ENCODE measurements at places on chromosomes 12 and 14.

DNA sequence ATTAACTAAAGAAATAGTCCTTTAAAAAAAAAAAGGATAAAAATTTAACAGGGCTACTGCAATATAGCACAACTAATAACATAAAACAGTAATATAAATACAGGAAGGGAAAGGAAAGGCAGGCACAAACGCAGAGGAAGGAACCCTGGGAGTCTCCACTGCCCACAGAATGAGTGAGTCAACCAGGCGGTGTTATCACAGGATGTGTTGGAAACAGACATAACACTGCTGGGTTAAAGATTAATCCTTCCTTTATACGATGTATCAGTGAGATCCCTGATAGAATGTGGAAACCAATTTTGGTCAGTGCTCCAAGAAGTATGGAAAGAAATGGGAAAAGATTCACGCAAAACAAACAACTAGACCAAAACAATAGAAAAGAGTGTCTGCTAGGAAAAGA, 47.9 kb downstream of the FGD6 start:
- DNase-seq = no peak

DNA sequence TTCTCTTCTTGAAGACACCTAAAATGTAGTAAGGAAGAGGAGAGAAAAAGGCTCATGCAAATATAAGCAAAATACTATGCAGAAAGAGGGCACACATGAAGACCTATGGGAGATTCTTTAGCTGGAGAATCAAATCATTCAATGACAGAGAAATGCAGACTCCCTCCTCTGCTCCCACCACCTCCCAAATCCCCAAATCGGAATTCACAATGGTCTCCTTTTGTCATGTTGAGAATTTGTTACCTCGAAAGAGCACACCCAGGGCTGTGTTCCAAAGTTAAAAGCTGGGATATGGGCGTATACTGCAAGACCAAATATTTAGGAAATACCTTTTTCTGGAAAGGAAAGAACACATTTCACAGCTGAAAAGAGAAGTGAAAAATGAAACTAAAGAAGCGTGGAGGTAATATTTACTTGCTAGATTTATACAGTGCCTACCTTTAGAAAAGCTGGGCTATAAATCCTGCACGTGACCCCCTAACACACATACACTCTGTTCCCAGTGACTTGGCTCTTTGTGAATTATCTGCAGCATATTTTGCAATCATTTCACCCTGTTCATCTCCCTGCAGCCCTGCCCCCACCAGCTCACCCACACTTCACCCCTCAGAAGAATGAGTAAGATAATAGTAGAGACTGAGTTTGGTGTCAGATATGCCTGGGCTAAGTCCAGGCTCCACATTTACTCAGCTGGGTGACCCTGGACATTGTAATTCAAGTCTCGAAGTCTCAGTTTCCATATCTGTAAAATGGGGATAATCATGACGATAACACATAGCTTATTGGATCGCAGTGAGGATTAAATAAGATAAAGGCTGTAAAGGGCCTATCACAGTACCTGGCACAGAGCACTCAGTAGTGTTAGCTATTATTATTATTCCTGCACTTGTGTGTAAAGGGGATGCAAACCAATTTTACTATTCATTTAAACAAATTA, 2.9 kb upstream of the CACNA1C start:
- peak; percentile 5 for DNase-seq

DNA sequence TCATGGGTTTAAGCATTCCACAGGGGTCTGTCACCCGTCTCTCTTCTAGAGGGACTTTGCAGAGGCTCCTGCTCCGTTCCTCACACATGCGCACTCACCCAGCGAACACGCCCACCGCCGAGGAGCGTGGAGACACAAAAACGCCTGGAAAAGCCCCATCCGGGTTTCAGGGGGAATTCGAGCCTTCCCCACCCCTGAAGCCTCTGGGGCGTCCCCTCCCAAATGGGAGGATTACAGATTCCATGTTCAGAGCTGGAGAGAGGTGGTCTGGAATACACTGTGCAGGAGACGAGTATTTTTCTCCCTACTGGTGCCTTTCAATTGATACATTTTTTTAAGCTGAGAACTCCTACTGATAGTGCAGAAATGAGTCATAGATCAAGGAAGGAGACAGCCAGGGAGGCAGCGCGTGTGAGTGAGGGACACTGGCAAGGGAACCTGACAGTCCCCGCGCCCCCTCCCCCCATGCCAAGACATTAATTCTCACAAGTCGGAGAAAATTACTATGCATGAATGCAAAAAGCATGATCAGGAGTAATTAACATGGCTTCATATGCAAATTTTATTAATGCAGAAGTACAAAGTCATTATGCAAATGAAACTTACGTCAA, 36.9 kb downstream of the BCL11B start:
- DNase-seq = peak; percentile 40

- no peak for DNase-seq
These were observed 142.3 kb downstream of the RIMBP2 start for GRCh38 chr12:130573766-130574165.

- DNase-seq = no peak
These were observed 50.5 kb downstream of the PCNX1 start for GRCh38 chr14:70957710-70958109.

DNA sequence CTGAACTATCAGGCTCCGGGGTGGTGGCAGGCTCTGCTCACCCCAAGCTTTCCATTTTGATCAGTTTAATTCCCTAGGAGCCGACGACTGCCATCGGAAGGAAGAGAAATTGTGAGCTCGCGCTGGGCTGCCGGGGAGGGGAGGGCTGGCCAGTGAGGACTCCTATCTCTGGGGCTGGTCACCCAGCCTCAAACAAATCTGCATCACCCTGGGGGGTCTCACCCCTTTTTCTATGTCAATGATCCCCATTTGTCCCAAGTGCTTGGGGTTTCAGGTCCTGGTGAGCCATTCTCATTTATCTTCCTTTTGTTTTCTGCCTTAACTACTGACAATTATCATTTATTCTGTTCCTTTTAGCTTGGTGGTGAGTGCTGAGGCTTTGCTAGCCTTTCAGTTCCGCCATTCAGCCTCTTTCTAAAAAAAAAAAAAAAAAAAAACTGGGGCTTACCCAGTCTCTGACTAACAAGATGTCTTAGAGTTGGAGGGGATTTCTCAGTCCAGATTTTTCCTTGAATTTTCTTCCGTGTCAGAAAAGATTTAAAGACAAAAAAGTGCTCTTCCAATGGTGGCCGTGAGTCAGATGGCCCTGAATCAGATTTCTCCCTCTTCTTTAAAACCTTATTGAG, 22.8 kb upstream of the USP44 start:
- no peak for DNase-seq

DNA sequence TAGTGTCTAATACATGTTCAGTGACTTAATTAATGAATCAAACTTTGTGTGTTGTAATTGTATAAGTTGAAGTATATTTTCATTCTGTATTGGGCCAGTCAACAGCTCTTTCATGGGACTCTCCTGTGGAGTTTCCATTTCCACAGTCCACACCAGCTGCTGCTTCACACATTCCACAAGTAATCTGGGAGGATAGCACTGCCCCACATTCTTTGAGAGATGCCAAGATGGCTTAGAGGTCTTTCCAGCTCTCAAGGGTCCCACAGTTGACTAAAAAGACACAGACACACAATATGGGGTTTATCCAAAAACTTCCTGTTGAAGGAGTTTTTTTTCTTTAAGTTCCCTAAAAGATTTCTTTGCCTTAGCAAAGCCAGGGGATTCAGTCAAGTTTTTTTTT, 408.3 kb downstream of the AACS start:
- DNase-seq = no peak

- DNase-seq = no peak
These were observed 144.5 kb upstream of the DCN start for GRCh38 chr12:91327131-91327530.

- no peak for DNase-seq
These were observed 274.8 kb downstream of the SLC15A4 start for GRCh38 chr12:128548949-128549348.
